ENCODE measurements at places on chromosomes 3 and 15.

DNA sequence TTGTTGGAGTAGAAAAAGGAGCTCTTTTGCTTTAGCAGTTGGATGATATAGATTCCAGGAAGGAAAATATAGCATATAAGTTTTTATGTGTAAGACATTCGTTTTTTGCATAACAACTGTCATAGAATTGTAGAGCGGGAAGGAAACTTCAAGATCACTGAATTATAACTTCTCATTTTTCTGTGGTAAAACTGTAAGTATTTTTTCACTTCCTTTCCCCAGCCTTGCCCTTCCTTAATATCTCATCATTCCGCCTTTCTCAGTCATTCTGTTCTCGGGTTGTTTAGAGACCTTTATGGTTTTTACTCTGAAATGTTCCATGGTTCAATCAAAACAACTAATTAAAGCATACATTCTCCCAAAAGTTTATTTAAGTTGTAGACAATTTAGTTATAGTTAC, 1.1 kb downstream of the EAF2 start:
- DNase-seq, result peak; percentile 72

GRCh38 chr15:49273734-49274318, 103.8 kb downstream of the GALK2 start:
- DNase-seq, result no peak

DNA sequence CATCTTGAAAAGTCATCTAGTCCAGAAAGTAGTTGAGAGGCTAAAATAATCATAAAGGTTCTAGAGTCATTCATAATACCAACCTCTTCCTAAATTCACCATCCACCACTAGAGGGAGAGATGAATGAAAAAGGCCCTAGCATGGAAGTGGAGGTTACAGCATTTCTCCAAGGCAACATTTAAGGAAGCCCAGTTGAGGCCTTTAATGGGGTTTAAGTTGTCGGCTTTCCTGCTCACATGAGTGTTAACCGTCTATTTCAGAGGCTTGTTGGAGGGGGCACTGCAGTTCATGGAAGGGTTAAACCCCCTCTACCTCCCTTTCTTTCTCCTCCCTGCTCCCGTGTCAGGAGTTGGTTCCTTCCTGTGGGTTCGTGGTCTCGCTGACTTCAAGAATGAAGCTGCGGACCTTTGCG, 3.8 kb upstream of the SLCO3A1 start:
- peak; percentile 90 for DNase-seq

DNA sequence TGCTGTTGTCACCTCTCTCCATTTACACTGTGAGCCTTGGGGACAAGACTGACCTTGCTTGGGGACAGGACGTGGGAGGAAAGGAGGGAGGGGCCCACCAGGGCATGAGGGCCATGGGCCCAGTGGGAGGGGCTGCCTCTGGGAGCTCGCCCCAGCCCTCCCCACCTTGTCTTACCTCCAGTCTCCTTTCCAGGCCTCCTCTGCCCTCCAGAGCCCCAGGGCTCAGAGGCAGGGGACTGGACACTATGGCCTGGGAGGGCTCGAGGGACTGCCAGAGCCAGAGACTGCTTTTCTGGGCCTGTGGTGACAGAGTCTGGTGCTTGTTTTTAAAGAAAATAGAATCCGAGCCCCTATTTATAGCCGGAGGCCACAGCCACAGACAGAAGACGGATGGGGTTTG, 10.2 kb downstream of the CSPG4 start:
- no peak for DNase-seq

GRCh38 chr3:51657234-51657633, 13.8 kb upstream of the TEX264 start:
- DNase-seq, result no peak

GRCh38 chr3:98151241-98151640, 4.0 kb downstream of the OR5H14 start:
- DNase-seq, result no peak

DNA sequence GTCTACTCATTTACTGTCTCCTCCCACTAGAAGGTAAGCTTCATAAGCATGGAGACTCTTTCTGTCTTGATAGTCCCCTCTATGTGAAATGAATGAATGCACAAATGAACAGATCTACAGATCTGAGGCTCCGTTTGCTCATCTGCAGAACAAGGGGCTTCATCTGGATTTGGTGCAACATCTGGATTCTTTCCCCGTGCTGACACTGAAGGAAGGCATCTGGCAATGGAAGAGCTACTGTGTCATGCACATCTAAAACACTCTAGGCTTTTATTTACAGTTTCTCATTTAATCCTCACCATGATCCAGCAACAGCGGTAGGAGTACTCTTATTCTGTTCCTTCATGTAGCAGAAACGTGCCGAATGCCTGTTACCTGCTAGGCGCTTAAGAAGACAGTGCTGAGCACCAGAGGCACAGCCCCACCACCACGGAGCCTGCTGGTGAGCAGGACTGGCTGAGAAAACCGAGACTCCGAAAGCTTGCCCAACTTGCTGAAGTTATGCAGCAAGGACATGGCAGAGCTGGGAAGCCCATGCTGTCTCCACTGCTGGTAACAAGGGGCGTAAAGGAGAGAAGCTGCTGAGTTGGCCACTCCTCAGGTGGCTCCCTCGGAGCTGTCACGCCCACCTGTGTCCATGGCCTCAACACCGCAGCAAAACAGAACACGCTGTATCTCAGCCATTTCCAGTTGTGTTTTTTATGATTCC, 31.1 kb downstream of the LSM3 start:
- no peak for DNase-seq

GRCh38 chr15:62389885-62390790, 225.1 kb upstream of the C2CD4B start:
- DNase-seq, result peak; percentile 89

- no peak for DNase-seq
Observed at GRCh38 chr15:57596301-57596855, 4.7 kb downstream of the MYZAP start.

GRCh38 chr15:72890043-72890442, 106.5 kb upstream of the ADPGK start:
- DNase-seq, result no peak

DNA sequence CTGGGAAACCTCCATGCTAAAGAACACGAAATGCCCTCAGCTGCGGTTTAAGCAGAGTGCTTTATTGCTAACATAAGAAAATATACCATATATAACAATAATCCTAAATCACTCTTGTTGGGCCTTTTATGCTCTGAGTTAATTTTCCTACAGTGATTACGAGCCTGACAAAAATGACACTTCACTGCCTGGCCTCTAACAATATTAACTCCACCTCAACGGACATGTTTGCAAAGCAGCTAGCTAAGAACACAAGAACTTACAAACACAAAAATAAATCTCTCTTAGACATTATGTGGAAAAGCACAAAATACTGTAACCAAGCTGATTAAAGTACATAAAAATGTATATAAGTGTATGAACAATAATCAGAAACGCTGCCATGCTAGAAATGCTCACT, 40.7 kb downstream of the DLG1 start:
- DNase-seq, result no peak

- no peak for DNase-seq
Observed at GRCh38 chr15:100464256-100464655, 64.5 kb downstream of the CERS3 start.

GRCh38 chr3:52210550-52211046, 12.6 kb downstream of the ALAS1 start:
- peak; percentile 86 for DNase-seq

DNA sequence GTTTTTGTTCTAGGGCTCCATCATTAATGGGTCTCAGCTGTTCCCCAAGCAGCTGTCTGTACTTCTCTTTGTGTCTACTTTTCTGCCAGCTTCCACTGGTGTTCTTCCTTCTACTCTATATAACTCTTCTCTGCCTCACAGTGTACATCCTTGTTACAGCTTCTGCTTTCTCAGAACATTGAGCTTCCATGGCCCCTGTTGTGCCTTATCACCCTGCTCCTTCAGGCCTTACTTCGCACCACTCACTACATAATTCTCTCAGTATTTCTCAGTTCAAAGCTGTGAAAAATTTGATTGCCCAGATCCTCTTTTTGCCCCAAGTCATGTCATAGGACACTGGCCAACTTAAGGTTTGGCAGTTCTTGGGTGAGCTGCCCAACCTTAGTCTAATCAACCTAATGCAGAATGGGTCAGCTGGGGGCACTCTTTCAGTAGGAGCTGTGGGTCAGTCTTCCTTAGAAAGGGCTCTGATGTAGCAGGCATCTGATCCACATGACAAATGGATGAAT, 28.9 kb downstream of the CSTA start:
- DNase-seq, result peak; percentile 68

GRCh38 chr3:100954199-100954935, 38.9 kb downstream of the ABI3BP start:
- DNase-seq, result no peak

DNA sequence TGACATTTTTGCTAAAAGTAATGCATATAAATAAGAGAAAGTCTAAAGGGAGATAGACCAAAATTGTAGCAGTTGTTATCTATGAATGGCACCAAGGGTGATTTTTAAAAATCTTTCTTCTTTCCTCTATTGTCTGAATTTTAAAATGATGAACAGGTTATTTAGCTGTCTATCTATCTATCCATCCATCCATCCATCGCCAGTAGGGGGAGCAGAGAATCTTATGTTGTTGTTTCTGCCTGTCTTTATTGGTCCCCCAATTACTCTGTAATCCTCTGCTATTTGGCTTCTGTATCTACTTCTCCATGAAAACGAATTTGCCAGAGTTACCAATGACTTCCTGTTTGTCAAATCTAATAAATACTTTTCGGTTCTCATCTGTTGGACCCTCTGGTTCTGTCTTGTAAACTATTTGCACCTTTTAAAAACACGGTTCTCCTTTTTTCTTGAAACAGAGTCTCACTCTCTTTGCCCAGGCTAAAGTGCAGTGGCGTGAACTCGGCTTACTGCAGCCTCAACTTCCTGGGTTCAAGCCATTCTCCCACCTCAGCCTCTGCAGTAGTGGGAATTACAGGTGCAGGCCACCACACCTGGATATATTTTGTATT, 86.0 kb downstream of the ECT2 start:
- DNase-seq, result peak; percentile 70

DNA sequence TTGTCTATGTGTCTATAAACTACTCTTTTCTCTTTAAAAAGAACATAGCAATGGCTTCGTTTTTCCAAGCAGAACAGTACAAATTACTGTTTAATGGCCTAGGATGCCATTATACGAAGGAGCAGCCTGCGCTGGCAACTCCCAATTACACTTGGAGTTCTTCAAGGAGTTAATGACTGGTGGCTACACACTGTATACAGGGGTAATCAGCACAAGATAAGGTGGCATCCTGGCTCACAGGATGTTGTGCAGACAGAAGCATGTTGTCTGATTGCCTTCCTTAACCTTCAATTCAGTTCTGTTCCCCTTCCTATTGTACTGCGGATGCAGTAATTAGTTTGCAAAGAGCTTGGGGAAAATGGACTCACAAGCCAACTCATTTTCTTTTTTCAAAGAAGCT, 250.7 kb upstream of the ROBO2 start:
- DNase-seq, result no peak

DNA sequence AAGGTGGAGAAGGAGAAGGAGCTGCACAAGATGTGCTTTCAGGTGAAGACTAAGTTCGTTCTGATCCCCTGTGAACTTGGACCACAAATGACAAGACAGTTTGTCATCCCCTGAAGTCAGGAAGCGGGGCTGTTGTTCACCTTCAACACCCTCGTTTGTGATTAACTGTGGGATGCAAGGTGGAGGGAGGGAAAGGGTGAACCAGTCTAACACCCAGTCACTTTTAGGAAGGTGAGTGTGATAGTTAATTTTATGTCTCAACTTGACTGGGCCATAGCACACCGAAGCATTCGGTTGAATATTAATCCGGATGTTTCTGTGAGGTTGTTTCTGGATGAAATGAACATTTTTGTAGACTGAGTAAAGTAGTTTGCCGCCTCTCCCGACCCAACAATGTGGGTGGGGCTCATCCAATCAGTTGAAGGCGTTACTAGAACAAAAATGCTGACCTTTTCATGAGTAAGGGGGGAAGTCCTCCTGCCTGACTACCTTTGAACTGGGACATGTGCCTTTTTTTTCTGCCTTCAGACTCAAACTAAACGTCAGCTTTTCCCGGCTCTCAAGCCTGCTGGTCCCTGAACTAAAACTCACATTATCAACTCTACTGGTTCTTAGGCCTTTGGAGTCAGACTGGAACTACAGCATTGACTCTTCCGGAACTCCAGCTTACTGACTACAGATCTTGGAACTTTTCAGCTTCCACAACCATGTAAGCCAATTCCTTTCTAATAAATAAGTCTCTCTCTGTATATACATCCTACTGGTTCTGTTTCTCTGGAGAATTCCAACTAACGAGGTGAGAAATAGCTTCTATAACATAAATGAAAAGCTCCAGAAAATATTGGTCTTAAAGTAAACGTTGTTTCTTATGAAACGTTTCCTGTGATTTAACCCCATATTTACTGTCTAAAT, 264.0 kb upstream of the SLITRK3 start:
- no peak for DNase-seq

GRCh38 chr3:152402695-152403451, 134.1 kb downstream of the MBNL1 start:
- no peak for DNase-seq

GRCh38 chr3:45371621-45372020, 16.8 kb upstream of the LARS2 start:
- DNase-seq, result no peak

- peak; percentile 48 for DNase-seq
Observed at GRCh38 chr15:68612979-68613740, 34.4 kb downstream of the CORO2B start.

DNA sequence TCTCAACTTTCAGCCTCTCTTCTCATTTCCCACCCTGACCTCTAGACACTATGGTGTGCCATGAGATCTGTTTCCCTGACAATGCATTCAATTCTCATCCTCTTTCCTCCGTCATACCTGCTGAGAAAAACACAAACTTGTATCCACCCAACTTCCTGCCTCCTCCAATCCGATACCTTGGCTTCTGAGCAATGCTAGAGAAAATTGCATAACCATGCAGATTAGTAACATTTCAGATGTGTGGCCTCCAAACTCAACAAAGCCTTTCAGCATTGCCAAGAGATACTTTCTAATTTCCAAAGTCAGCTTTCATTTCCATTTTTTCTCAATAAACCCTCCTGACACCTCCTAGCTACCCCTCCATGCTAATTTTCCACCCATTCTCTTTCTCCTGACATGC, 88.5 kb downstream of the MINAR1 start:
- DNase-seq, result no peak

- no peak for DNase-seq
Observed at GRCh38 chr3:28924744-28925360, 356.0 kb upstream of the RBMS3 start.

DNA sequence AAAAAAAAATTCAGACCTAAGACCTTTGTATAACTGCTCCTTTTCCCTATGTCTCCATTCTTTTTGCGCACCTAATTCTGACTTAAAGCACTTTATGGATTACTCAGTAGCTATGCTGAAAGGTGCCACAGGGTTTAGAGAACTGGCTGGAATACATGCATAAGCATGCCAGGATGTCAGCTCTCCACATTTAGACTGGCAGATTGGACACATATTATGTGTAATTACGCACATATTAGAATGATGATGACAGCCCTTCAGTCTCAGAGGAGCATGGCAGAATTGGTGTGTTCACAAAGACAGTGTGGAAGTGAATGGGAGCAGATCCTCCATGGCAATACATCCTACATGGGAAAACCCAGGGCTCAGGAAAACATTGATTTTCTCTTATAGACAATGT, 108.1 kb upstream of the LSAMP start:
- DNase-seq, result no peak

GRCh38 chr15:66959875-66960274, 105.5 kb upstream of the SMAD3 start:
- no peak for DNase-seq

All from hematopoietic multipotent progenitor cell treated with erythropoietin and hydrocortisone succinate and interleukin-3 and kit ligand, for 4 days (in vitro differentiated cells).